ENCODE measurements at places on chromosomes 3 and 15. TPM values are rescaled to one million over a fixed set of nuclear protein-coding genes. Genes with fewer than 3 reads are reported as not detected.

Gene TIGIT
- not detected for total RNA-seq

Gene DUOXA2
- not detected for total RNA-seq

Gene GOLGA8Q
- not detected for total RNA-seq

Gene HYAL1
- 29.6 TPM for total RNA-seq

Gene SCN5A
- total RNA-seq = not detected

Gene EXD1
- not detected for total RNA-seq

Gene PLCL2
- total RNA-seq = 0.85 TPM

Gene CIB2
- total RNA-seq = 9.4 TPM

Gene TCAIM
- 25.5 TPM for total RNA-seq

Gene FAH
- 34.1 TPM for total RNA-seq

Gene TMCO5A
- total RNA-seq = not detected

Gene NCKIPSD
- 25.2 TPM for total RNA-seq

Gene NANOGP8
- not detected for total RNA-seq

Gene HCLS1
- 1.6 TPM for total RNA-seq

Gene C3orf49
- not detected for total RNA-seq

Gene SERPINI2
- total RNA-seq = not detected

Gene RMDN3
- total RNA-seq = 22.3 TPM

Gene VGLL3
- 0.65 TPM for total RNA-seq

Gene ADGRG7
- not detected for total RNA-seq

Gene ATOSA
- 8.4 TPM for total RNA-seq
